Esophagus squamous epithelium (tissue), 5 donors: ENCODE measurements at places on chromosomes 12 and 14.

- no peak for DNase-seq
Measured at GRCh38 chr12:50707396-50707795, 56.5 kb upstream of the ATF1 start.

GRCh38 chr12:75599061-75599460 is 87.7 kb upstream of the KRR1 start:
- no peak for DNase-seq

DNA sequence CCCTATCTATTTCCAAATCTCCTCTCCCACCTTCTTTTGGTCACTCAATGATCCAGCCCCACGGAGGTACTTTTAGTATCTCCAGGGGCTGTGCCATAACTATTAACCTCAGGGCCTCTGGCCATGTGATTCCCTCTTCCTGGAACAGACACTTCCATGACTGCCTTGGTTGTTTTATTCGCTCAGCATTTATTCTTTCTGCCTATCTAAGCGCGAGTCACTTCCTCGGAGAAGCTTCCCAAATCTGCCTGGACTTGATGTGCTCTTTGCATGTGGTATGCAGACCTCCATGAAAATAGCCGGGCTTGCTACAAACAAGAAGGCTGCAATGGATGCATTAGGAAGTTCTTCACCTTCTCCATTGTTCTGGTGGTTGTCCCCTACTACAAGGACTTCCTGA is 939.0 kb upstream of the TMEM132C start:
- no peak for DNase-seq

DNA sequence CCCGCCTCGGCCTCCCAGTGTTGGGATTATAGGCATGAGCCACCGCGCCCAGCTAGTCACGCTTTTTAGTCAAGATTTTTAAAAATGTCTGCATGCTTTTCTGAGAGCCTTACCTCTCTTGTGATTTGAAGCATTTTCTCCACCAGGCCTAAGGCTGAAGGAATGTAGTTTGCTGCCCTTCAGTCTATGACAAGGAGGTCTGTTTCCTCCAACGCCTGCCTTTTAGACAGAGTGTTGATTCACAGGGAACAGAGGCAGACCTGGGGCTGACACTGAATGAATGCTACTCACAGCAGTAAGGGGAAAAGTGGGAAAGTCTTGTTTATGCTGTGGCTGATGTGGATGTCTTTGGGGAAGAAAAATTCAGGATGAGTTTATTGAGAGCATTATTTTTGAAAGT is 27.2 kb upstream of the MDM2 start:
- DNase-seq, result no peak

- no peak for DNase-seq
Measured at GRCh38 chr12:87382959-87383566, 646.1 kb downstream of the C12orf50 start.

- no peak for DNase-seq
Measured at GRCh38 chr14:50812856-50813543, 18.0 kb downstream of the NIN start.

DNA sequence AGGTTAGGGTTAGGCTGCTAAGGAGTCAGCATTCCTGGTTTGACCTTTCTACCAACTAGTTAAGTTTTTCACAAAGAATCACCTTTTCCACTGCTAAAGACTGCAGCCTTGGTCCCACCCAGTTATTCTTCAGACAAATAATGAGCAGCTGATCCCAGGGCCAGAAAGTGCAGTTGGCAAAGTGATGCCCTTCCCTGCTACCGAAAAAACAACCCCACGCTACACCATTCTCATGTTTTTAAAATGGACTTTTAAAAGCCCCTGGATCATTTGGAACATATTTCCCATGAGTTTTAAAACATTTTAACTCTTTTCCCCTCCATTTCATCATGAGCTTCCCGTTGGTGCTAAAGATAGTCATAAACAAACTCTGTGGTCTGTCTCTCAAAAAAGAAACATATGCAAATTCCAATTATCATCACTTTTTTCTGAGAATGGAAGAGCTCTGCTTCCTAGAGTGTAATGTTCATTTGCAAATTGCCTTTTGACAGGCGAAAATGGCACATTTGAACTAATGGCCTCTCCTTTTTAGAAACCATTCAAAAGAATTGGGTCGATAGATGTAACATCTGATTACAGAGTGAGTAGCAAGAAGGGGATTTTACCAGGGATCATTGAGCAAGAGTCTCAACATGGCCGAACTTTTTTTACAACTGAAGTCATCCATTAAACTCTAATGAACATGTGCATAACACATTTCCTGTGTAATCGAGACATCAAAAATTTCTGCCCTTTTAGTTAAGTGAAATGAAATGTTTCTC is 129.3 kb upstream of the RAP1B start:
- no peak for DNase-seq

GRCh38 chr12:57829025-57829777 is 10.7 kb upstream of the AVIL start:
- DNase-seq, result no peak

DNA sequence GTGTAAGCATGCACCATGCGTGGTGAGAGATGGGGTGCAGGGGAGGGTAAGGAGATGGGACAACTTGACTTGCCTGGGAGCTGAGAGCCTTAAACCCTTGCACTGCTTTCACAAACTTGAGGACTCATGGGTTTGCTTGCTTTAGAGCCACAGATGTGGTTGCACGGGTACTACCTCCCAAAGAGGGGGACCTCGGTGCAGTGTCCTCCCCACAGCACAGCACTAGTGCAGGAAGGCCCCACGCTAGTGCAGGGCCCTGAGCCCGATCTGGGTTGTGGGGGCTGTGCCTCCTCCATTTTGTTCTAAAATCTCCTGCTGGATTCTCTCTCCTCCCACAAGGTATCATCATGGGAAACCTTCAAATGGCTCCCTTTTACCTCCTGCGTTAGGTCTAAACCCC is 11.2 kb downstream of the KRT72 start:
- DNase-seq, result no peak

GRCh38 chr14:61557262-61557661 is 138.1 kb upstream of the HIF1A start:
- DNase-seq, result no peak

DNA sequence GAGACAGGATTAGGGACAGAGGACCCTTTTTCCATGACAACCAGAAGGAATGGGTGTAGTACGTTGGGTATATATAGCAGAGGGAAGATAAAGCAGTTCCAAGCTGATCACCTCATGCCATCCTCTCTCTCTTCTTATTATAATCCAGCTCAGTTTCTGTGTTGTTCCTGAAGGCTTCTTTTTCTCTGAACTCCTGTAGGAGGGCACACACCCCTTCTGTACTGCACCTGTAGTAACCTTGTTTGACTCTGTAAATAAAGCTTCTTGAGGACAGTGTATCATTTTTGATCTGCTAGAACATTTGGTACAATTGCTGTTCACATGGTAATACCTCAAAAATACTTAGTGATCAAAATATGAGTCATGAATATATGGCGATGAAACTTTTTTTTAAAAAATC is 33.5 kb downstream of the HELB start:
- DNase-seq, result no peak

DNA sequence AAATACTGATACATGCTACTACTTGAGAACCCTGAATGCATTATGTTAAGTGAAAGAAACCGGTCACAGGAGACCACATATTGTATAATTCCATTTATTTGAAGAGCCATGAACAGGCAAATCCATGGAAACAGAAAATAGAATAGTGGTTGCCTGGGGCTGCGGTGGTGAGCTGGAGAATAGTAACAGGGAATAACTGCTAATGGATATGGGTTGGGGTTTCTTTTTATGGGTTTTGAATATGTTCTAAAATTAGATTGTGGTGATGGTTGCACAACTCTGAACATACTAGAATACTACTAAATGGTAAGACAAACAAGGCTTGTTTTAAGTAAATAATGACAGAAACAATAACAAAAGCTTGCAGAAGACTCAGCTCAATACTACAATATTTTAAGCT is 293.0 kb downstream of the BTG1 start:
- DNase-seq, result no peak

DNA sequence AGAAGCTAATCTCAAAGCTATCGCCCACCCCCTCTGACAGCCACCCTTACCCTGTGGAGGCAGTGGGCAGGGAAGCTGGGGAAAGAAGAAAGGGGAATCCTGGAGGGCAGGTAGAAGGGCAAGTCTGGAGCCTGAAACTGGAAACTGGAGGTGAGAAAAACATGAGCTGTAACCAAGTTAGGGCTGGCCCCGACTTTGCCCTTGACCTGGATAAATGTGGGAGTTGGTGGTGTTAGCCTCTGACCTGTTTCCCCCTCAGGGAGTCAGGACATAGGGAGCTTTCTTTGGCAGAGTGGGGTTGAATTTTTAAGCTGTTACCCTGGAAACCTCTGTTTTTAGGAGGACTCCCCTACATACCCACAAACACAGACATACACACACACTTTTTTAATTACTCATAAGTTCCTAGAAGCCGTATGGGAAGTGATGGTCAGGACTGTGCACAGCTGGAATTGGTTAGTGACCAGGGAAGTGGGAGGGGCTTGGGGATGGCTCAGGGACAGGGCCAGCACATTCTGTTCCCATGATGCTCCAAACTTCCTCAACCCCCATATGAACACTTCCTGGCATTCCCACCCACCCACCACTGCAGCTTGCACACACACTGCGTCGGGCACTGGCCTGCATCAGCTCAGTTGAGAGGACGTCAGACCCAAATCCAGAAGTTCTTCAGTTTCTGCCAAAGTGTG is 5.0 kb upstream of the MMP19 start:
- peak; percentile 42 for DNase-seq

GRCh38 chr12:8553088-8553627 is 12.5 kb upstream of the CLEC4E start:
- DNase-seq, result no peak

DNA sequence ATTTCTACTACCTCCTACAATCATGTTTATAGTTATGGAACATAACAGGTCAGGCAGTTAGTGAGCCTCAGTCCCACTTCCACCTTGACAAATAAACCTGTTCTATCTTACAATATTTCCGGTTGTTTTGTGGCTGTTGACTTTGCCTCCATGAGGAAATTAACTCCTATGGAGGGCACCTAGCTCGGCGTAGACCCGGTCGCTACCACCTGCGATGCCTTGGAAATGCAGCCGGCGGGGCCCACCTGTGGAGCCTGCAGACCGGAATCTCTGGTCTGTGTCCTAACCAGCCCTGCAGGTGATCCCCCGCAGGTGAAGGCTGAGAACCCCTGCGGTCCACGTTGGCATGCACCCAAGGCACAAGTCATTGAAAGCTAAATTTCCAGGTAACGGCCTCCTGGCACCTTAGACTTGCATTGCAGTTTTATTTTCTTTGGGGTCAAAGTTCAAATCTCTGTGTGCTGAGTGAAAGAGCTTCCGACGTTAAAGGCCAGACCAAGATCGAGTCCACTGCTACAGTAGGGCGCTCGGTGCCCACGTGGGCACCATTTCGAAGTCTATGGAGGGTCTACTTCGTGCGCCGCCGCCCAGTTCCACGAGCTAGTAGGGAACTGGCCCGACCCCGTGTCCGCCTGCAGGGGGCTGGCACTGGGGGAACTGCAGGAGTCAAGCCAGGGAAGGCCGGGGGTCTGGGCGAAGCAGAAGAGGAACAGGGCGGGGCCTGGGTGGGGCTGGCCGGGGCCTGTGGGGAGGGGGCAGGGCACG is 782 bp upstream of the PIWIL1 start:
- no peak for DNase-seq

DNA sequence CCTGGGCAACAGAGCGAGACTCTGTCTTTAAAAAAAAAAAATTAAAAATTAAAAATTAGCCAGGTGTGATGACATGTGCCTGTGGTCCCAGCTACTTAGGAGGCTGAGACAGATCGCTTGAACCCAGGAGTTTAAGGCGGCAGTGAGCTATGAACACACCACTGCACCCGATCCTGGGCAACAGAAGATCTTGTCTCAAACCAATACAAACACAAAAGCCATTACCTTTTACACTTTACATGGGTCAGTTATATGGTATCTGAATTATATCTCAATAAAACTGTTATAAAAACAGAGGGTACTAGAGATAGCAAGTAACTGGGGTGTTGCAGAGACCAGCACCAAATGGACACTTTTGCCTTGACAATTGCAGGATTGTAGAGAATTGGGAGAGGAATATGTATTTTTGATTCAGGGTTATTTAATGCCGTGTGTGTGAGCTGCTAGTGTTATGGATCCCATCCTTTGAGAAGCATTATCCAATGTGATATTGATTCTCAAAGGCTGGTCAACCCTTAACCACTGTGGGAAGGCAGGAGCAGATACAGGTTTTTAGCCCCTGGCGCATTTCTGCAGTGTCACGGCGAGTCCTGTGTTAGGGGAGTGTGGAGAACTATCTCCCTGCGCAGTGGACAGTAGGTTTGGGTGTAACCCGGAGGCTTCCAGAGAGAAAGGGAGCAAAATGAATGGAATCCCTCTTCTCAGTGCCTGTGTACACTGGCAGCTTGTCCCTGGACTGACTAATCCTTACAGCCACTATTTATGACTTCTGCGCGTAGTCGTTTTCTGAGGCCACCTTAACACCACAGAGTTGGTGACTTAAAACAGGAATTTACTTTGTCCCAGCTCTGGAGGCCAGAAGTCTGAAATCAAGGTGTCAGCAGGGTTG is 4.3 kb downstream of the PSMD9 start:
- no peak for DNase-seq

DNA sequence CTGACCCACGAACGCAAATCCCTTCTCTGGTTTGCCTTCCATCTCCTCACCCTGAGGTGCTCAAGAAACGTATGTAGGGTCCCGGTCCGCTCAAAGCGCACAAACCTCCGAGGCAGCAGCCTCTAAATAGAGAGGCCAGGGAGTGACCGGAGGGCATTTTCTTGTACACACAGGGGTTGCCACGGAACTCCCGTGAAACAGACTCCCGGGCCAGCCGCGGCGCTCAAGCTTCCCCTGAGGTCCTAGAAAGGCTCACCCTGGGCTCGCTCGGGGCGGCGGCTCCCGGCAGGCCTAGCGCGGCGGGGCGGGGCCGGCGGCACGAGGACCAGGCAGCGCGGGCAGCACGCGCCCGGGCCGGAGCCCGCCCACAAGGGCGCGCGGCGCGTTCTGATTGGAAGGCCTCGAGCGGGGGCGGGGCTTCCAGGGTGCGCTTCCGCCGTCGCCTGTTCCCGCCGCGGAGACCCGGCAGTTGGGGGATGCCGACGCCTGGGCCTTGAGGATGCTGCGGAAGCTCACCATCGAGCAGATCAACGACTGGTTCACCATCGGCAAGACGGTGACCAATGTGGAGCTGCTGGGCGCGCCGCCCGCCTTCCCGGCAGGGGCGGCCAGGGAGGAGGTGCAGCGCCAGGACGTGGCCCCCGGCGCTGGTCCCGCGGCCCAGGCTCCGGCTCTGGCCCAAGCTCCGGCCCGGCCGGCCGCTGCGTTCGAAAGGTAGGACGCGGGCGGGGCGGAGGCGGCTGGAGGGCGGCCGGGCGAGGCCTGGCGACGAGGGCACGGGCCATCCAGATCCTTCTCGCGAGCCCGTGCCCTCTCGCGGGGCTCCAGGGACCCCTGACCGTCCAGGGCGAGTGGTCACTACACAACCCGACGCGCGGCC is at the start of gene TDRD9:
Gene TDRD9 (plus strand): TSS at position 446 of the 880 bp plus-strand sequence. CDS start 54 bp downstream, at position 500.
- DNase-seq, result no peak

DNA sequence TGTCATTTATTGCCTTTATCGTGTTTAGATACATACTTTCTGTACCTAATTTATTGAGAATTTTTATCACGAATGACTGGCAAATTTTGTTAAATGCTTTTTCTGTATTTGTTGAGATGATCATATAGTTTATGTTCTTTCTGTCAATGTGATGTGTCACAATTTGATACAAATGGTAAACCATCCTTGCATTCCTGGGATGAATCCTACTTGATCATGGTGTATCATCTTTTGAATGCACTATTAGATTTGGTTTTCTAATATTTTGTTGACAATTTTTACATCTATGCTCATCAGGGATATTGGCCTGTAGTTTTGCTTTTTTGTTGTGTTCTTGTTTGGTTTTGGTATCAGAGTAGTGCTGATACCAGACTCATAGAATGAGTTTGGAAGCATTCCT is 185.1 kb downstream of the NUBPL start:
- no peak for DNase-seq
